Liver (tissue), 10 donors: ENCODE measurements at places on chromosomes 12 and 14. TPM values are rescaled to one million over a fixed set of nuclear protein-coding genes. Genes with fewer than 3 reads are reported as not detected.

Gene IKZF4
- total RNA-seq: 1.9 TPM

Gene OR6C76
- not detected for total RNA-seq

Gene ASPG
- 112 TPM for total RNA-seq

GRCh38 chr12:104498211-104498801 lies 41.6 kb downstream of the CHST11 start:
- no peak overlapping the region for H3K4me3 ChIP-seq
- H3K4me1 ChIP-seq: no peaks in the 10 kb centered on the region
- no peaks in the 10 kb centered on the region for H3K36me3 ChIP-seq
- no peak for DNase-seq

DNA sequence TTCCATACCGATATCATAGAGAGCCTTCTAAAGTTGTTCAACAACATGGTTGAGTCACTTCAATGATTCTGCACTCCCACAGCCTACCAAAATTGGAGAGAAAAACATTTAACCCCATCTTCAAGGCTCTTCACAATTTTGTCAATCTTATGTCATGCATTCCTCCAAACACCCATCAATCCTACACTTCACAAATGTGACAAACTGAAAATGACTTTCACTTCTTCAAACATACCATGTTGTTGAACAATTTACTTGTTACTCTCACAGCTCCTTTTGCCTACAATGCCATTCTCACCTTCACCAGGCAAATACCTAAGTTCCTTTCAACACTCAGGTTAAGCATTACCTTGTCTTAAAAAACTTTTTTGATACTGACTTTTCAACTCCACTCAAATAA lies 88.0 kb downstream of the OSBPL8 start:
- no peak overlapping the region for H3K4me3 ChIP-seq
- H3K27me3 ChIP-seq: no peaks in the 10 kb centered on the region
- no peaks in the 10 kb centered on the region for H3K4me1 ChIP-seq
- H3K36me3 ChIP-seq: no peaks in the 10 kb centered on the region

- H3K36me3 ChIP-seq: no peaks in the 10 kb centered on the region
- no peak overlapping the region for H3K4me3 ChIP-seq
- peak; percentile 62 for DNase-seq
- H3K4me1 ChIP-seq: no peaks in the 10 kb centered on the region
- no peaks in the 10 kb centered on the region for H3K27me3 ChIP-seq
Observed at GRCh38 chr14:55807053-55807880, 227.3 kb downstream of the KTN1 start.
